ENCODE measurements at places on chromosomes 13 and 19.

- no peak for DNase-seq
These were observed 212.5 kb downstream of the DLEU7 start for GRCh38 chr13:50631041-50631440.

GRCh38 chr13:40130871-40131636 lies 475.6 kb downstream of the COG6 start:
- DNase-seq = no peak

DNA sequence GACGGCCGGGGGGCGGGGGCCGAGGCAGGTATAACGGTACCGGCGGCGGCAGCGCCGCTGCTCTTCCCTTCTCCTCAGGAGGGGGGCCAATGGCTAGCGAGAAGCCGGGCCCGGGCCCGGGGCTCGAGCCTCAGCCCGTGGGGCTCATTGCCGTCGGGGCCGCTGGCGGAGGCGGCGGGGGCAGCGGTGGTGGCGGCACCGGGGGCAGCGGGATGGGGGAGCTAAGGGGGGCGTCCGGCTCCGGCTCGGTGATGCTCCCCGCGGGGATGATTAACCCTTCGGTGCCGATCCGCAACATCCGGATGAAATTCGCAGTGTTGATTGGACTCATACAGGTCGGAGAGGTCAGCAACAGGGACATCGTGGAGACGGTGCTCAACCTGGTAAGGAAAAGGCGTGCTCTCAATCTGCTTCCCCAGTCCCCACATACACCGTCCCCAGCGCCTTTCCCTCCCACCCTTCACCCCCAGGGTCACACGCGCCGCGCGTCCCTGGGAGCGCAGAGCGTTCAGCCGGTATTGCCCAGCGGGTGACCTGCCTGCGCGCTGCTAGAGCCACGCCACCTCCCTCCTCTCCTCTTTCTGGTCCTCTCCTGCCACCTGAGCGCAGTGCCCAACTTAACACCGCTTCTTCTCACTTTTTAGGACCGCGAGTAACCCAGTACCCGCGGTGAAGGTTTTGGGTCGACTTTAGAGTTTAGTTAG lies 814 bp downstream of the NBEA start:
- DNase-seq = no peak

- no peak for DNase-seq
These were observed 14.7 kb downstream of the NHLRC3 start for GRCh38 chr13:39052944-39053343.

- no peak for DNase-seq
These were observed 68.2 kb downstream of the RASL11A start for GRCh38 chr13:27338816-27339215.

DNA sequence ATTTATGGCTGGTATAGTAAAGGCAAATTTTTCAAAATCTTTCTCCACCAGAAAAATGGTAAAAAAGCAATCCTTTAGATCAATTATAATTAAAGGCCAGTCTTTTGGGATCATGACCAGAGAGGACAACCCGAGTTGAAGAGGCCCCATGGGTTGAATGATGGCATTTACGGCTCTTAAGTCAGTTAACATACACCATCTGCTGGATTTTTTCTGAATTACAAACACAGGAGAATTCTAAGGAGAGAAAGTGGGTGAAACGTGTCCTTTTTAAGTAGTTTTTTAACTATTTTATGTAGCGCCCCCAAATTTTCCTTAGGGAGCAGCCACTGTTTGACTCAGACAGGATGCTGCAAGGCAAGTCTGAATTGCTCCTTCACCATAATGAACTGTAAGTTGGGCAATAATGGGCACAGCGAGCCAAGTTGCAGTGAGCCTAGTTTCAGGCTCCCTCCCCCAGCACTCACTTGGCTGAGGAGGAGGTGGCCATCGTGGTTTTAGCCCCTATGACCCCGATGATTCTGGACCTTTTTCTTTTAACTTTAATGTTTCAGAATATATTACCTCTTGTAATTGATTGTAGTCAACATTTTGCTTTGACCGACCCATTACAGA lies 13.6 kb upstream of the ZNF611 start:
- no peak for DNase-seq

DNA sequence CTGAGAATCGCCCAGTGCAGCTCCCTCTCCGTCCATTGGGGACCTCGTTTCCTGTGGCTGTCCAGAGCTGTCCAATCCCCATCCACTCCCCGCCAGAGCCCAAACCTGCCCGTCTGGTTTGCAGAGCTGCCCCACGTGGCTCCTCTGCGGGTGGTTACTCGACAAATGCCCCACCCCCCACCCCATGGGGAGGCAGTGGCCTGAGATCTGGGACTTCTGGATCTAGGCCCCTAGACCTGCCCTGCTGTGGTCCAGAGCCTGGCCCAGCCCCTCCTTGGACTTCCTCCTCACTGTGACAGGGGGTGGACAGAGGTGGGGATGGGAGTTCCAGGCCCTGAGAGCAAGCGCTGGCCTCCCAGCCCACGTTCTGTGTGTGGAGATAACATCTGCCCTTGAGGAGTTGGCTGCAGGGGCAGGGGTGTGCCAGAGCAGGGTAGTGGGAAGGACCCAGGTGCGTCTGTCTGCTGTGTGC lies 29.1 kb downstream of the PAK4 start:
- DNase-seq = no peak

DNA sequence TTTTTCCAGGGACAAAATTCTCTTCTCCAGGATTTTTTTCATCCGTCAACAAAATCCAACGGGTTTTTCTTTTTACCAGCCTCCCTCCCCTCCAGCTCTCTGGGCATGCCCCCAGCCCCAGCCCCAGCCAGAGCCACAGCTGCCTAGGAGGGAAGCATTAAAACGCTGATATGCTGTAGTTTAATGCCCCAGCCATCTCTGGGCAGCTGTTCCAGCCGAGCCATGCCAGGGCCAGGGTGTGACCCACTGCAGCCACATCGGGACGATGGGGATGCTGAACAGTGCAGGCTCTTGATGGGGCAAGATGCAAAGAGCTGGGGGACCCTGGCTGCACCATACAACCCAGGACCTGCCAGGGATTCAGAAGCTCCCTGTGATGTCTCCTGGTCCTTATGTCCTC lies 32.1 kb downstream of the TSHZ3 start:
- DNase-seq = no peak

- peak; percentile 20 for DNase-seq
These were observed 5.6 kb upstream of the SYDE1 start for GRCh38 chr19:15101479-15102082.

- no peak for DNase-seq
These were observed 11.5 kb downstream of the S1PR2 start for GRCh38 chr19:10219678-10220077.

DNA sequence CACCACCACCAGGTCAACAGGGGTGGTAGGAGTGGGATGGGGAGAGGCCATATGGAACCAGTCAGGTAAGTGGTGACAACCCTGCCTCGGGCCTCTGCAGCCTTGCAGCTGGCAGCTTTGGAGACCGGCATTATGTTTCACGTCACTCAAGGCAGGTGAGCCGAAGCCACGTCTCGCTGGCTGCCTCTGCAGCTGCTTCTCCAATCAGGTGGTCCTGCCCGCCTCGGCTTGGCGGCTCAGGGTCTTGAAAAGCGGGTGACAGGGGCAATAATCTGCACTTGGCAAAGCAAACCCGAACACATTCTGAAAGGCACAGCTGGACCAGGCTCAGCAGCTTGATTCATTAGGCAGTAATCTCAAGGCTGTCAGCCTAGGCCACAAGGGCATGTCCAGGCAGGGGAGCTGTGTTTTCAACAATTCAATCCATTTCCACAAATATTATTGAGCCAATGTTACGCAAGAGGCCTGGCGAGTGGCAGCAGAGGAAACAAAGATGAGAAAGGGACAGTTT lies 77.4 kb upstream of the PCDH8 start:
- DNase-seq = no peak

GRCh38 chr19:58499021-58499927 lies 12.5 kb downstream of the SLC27A5 start:
- peak; percentile 97 for DNase-seq

DNA sequence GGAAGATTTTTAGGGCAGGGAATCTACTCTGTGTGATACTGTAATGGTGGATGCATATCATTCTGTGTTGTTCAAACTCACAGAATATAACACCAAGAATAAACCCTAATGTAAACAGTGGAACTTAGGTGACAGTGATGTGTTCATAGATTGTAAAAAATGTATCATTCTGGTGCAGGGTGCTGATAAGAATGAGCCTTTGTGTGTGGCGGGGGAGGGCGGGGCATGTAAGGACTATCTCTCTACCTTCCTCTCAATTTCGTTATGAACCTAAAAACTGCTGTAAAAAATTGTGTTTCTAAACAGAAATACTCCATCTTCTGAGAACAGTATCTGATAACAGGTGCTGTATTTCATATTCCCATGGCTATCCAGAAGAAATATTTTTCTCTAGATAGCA lies 35.6 kb downstream of the TNFRSF19 start:
- no peak for DNase-seq

GRCh38 chr13:100892981-100893380 lies 218.4 kb upstream of the TMTC4 start:
- DNase-seq = no peak

DNA sequence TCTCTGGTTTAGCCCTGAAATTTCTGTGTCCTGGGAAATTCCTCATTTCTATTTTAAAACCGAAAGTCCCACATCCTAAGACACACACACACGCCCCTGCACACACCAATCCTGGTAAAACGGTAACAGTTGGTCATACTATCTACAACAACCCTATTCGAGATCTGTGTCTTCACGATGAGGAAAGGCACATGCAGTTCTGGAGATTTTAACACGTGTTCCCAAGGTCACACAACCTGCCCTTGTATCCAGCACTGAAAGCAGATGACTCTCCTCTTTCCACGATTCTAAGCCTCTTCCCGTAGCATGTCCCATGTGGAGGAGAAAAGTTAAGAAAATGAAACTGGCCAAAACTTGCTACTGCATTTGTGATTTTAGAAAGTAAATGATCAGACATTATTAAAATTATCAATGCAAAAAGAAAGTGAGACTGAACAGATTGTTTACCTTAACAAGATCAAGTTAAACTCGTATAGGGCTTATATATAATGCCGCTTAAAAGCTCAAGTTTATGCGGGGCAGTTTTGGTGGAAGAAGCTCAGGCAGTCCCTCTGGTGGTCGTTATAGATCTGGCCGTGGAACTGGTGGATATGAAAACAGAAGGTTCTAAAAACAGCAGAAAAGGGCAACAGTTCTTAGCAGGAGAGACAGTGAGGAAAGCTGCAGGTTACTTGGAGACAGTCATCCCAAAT lies 32.7 kb downstream of the VSTM1 start:
- no peak for DNase-seq

DNA sequence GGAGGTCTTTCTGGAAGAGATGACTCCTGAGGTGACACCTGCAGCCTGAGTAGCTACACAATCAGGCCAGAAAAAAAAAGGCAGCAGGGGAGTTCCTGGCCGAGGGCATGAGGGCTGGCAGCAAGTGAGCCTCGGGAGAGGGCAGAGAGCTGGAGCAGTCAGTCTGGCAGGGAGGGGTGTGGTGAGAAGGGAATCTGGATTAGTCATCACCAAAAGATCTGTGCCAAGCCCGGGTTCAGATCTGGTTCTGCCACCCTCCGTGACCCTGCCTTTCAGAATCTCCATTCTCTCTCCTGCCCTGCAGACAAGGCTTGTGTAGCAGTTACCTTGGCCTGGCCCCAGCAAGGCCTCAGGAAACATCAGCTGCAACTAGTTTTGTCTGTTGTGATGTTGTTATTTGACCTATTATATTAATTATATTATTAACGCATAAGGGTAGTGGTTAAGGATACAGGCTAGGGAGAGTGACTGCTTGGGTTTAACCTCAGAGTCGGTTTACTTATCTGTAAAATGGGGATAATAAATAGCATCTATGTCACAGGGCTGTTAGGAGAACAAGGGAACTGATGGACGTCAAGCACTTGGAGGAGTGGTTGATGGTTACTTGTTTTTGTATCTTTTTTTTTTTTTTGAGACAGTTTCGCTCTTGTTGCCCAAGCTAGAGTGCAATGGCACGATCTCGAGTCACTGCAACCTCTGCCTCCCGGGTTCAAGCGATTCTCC lies 2.7 kb upstream of the CAPNS1 start:
- no peak for DNase-seq

DNA sequence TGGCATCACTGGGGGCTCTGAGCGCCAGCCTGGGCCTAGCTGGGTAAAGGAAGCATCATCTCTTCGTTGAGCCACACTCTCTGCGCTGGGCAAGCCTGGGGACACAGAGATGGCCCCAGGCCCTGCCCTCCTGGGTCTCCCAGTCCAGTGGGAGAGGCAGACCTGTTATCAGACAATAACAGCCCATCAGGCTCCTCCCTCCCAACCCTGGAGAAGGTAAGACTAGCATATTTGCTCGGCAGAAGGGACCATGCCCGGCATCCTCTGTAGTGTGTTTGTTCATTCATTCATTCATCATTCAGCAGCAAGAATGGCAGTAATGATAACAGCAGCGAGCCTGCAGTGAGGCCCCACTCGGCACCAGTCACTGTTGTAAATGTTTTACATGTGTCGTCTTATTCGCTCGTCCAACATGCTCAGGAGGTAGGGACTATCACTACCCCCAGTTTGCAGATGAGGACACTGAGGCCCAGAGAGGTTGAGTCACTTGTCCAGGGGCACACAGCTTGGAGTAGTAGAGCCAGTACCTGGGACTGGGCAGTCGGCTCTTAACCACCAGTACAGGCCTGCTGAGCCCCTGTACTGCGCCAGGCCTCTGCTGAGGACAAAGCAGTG lies 33.2 kb downstream of the PAK4 start:
- DNase-seq = no peak

DNA sequence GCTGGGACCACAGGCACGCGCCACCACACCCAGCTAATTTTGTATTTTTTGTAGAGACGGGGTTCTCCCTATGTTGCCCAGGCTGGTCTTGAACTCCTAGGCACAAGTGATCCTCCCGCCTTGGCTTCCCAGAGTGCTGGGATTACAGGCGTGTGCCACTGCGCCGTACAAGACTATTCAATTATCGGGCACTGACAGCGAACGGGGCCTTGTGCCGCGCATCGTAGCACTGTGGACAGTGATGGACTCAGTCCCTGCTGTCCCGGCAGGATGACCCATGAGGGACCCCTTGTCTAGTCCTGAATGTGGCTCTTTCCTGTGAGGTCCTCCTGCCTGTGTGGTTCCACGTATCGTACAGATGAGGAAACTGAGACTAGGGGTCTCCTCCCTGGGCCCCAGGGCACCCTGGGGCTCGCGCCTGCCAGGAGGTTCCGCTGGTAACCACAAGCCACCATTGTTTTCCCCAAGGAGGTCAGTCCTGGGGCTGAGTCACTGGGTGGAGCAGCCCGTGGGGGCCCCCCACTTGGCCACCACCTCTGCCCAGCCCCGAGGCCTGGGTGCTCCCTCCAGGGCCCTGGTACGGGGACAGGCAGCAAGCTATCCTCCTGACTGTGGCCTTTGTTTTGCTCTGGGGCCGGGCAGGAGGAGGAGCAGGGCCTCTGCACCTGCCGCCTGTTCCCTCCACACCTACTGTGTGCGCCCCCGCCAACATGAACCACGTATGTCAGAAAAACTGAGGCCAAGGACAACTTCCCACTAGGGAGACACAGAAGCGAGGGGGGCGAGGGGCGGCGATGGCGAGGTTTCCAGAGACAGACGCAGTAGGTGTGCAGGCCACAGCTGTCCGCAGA lies 2.9 kb upstream of the TCF3 start:
- no peak for DNase-seq

DNA sequence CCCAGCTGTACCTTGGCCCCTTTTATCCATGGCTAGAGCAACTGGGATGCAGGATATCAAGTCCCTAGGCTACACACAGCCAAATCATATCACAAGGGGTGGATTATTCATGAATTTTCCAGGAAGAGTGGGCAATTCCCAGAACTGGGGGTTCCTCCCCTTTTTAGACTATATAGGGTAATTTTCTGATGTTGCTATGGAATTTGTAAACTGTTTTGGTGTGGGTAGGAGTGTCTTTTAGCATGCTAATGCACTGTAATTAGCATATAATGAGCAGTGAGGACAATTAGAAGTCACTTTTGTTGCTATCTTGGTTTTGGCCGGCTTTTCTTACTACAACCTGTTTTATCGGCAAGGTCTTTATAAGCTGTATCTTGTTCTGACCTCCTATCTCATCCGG lies 18.0 kb upstream of the IGFL4 start:
- no peak for DNase-seq
